Heart left ventricle (tissue), 16 donors: ENCODE measurements at places on chromosomes 2 and 18.

DNA sequence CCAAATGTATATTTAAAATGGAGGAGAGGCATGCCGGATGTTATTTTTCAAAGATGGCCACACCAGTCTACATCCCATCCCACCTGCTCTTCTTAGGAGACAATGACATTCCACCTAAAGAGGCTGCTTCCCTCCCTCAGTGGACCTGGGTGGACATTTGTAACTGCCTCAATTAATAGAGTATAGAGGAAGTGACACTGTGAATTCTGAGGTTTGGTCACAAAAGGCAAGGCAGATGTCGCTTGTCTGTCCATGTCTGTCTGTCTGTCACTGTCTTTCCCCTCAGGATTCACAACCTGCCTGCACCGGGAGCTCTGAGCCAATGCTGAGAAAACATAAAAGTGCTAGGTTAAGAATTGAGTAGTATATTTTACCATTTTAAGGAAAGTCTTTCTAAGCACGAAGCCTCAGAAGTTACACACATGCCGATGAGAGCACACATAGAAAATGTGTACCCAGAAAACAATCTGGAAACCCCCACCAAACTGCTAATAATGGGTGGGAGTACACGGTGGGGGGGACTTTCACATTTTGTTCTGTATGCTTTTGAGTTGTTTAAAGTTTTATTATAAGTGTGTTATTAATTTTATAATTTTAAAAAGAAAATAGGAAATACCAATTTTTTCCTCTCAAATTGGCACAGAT, 21.0 kb downstream of the MIB1 start:
- no peak overlapping the region for H3K27ac ChIP-seq
- H3K27me3 ChIP-seq: no peaks in the 10 kb centered on the region
- peaks cover 24% of the 10 kb centered on the region for H3K4me1 ChIP-seq
- H3K36me3 ChIP-seq: peaks cover 11% of the 10 kb centered on the region
- H3K4me3 ChIP-seq: no peak overlapping the region

DNA sequence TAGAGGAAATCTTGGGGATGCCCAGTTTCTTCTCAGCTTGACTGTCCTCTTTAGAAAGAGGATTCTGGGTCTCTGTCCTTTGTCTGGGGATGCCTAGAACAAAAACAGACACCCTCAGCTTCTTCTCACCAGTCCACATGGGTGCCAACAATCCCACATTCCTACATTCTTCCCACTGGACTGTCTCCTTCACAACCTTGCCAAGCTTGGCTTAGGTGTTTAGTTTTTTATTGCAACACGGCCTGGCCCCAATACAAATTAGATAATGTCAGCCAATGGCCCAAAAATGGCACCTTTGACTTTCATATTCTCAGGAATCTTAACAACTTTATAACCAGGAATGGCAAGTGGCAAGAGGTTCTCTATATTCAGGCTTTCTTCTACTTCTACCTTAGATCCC, 273.0 kb downstream of the RNF152 start:
- no peaks in the 10 kb centered on the region for H3K27me3 ChIP-seq
- H3K4me1 ChIP-seq: no peaks in the 10 kb centered on the region
- H3K27ac ChIP-seq: no peak overlapping the region
- no peaks in the 10 kb centered on the region for H3K36me3 ChIP-seq

GRCh38 chr2:44804406-44805265, 136.9 kb upstream of the SIX3 start:
- peaks cover 49% of the 10 kb centered on the region for H3K27me3 ChIP-seq
- no peak for DNase-seq
- no peaks in the 10 kb centered on the region for H3K36me3 ChIP-seq
- no peak overlapping the region for H3K4me3 ChIP-seq
- H3K4me1 ChIP-seq: peaks cover 6% of the 10 kb centered on the region

- no peaks in the 10 kb centered on the region for H3K27me3 ChIP-seq
- DNase-seq: no peak
- H3K36me3 ChIP-seq: no peaks in the 10 kb centered on the region
- H3K4me1 ChIP-seq: no peaks in the 10 kb centered on the region
Measured at GRCh38 chr2:61710711-61711110, 143.1 kb downstream of the FAM161A start.

GRCh38 chr2:74824679-74825078, 9.2 kb upstream of the HK2 start:
- no peaks in the 10 kb centered on the region for H3K4me1 ChIP-seq
- DNase-seq: no peak
- H3K36me3 ChIP-seq: no peaks in the 10 kb centered on the region
- no peaks in the 10 kb centered on the region for H3K27me3 ChIP-seq

DNA sequence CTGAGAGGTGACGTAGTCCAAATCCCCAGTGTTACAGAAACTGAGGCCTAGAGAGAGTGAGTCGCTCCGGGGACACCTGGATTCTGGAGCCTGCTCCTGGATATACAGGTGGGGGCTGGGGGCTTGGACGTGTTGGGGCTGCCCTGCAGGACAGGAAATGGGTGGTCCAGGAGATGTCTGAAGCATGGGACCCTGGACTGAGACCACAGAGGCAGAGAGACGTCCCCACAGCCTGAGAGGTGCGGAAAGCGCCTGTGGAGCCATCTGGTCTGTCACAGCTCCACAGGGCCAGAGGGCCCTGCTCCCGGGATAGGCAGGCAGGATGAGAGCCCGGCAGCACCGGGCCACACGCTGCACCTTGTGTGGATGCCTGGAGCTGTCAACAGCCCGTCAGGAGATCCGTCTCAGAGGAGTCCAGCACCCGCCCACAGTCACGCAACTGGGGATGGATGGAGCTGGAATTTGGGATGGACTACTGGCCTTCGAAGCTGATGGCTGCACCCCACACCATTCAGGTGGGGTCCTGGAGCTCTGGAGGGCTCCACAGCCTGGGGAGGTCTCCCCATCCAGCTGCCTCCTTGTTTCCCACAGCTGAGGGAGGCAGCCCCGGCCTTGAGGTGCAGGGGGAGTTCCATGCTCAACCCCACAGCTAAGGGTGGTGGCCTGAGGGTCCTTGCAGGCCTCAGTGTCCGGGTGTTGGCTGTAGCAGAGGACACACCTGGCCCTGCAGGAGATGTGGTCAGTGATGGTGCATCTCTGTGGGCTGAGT, 303.0 kb downstream of the NDUFA10 start:
- no peaks in the 10 kb centered on the region for H3K36me3 ChIP-seq
- H3K27ac ChIP-seq: no peak overlapping the region
- H3K4me3 ChIP-seq: no peak overlapping the region
- no peaks in the 10 kb centered on the region for H3K4me1 ChIP-seq
- DNase-seq: no peak

- no peaks in the 10 kb centered on the region for H3K27me3 ChIP-seq
- no peak overlapping the region for H3K4me3 ChIP-seq
- no peak for DNase-seq
- no peaks in the 10 kb centered on the region for H3K36me3 ChIP-seq
- no peak overlapping the region for H3K27ac ChIP-seq
Measured at GRCh38 chr18:27839141-27839540, 337.8 kb downstream of the CDH2 start.

DNA sequence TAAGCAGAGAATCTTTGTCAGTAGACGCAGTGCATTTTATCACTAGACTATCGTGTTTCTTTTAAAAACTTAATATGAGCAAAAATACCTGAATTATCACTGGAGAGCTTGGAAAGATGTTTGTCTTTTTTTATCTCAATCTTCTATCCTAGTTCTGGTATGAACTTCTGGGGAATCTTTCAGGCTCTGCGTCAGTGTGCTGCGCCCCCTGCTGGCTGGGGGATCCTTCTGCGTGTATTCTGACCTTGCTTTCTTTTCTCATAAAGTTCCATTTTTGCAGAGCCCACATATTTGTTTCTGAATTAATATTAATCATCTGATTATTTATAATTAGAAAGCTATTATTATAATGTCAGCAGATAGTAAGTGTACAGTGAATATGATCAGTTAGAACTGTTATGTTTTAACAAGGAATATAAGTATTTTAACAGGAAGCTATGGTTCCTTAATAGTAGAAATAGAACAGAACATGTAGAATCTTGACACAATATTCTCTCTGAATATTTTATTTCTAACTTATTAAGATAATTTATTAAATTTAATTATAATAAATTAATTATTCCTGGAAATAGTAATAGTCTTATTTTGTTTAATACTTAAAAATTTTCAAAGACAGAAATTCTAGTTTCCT, 945.0 kb upstream of the CRIM1 start:
- H3K4me1 ChIP-seq: no peaks in the 10 kb centered on the region
- no peaks in the 10 kb centered on the region for H3K36me3 ChIP-seq
- no peak overlapping the region for H3K27ac ChIP-seq
- H3K4me3 ChIP-seq: no peak overlapping the region
- DNase-seq: peak; percentile 67
- H3K27me3 ChIP-seq: no peaks in the 10 kb centered on the region

DNA sequence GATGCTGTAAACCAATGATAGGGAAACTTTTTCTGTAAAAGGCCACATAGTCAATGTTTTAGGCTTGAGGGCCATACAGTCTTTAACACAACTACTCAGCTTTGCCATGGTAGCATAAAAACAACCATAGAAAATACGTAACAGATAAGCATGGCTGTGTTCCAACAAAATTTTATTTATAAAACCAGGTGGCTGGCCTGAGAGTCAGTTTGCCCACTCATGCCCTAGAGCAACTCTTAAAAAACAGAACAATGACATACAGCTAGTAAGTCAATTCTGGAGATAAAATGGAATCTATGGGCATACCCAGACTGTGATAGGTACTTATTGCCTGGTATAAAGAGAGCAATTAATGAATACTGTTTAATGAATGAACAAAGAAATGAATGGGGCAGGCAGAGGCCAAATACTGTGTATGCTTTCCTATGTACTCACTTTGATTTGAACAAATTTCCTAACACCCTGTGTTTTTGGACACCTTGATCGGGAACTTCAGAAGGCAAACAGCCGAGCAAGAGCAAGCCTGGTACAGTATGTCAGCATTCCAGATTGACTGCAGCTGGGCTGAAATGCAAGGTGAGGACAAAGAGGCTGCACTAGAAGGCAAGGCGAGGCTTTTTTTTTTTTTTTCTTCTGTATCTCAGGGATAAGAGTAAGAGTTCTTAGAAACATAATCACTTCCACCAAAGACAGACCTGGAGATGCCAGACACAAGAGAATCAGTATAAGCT, 315.3 kb downstream of the CLIP4 start:
- peaks cover 3% of the 10 kb centered on the region for H3K27me3 ChIP-seq
- no peaks in the 10 kb centered on the region for H3K4me1 ChIP-seq
- H3K4me3 ChIP-seq: no peak overlapping the region
- H3K27ac ChIP-seq: no peak overlapping the region
- no peaks in the 10 kb centered on the region for H3K36me3 ChIP-seq

DNA sequence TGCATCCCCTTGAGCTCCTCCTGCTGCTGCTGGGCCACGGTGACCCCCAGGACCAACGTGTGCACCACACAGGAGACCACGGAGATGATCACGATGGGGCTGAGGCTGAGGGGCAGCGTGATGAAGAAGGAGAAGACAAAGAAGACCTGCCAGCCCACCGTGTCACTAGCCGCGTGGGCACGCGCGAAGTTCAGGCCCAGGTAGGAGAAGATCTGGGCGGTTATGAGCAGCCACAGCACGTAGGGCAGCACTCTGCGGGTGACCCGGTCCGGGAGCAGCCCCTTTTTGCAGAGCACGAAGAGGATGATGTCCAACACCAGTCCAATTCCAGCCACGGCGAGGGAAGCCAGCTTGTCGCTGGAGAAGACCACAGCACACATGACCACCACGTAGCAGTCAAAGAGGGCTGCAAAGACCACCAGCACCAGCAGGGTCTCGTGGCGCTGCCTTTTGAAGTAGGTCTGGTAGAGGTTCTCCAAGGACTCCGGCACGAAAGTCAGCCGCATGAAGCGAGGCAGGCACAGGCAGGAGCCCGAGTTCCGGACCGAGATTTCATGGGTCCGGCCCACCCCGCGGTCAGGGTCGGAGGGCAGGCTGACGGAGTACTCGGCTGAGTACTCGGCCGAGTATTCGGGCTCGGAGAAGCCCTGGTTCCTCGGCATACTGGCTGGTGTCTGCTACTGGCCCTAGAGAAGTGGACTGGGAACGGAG, 1.6 kb downstream of the ADCY3 start:
- H3K36me3 ChIP-seq: no peaks in the 10 kb centered on the region
- H3K27me3 ChIP-seq: no peaks in the 10 kb centered on the region
- DNase-seq: no peak
- no peaks in the 10 kb centered on the region for H3K4me1 ChIP-seq
- H3K27ac ChIP-seq: peak overlapping the region; percentile 76
- peak overlapping the region; percentile 50 for H3K4me3 ChIP-seq

DNA sequence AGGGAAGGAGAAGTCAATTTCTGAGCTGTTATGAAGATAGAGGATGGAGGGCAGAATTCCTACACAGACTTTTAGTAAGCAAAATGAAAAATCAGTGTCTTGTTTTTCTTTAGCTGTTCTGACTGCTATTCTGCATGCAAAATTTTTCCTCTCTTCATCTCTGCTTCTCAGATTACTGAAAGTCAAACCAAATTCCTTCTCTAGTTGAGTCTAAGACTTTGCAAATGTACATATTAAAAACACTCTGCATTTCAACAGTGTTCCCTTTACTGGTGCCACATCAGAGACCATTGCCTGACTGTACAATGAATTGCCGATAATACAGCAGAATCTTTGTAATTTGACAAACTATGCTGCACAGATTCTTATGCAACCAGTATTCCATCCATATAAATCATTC, 198.8 kb downstream of the EXOC6B start:
- no peaks in the 10 kb centered on the region for H3K4me1 ChIP-seq
- no peak for DNase-seq
- no peak overlapping the region for H3K27ac ChIP-seq
- no peaks in the 10 kb centered on the region for H3K36me3 ChIP-seq

DNA sequence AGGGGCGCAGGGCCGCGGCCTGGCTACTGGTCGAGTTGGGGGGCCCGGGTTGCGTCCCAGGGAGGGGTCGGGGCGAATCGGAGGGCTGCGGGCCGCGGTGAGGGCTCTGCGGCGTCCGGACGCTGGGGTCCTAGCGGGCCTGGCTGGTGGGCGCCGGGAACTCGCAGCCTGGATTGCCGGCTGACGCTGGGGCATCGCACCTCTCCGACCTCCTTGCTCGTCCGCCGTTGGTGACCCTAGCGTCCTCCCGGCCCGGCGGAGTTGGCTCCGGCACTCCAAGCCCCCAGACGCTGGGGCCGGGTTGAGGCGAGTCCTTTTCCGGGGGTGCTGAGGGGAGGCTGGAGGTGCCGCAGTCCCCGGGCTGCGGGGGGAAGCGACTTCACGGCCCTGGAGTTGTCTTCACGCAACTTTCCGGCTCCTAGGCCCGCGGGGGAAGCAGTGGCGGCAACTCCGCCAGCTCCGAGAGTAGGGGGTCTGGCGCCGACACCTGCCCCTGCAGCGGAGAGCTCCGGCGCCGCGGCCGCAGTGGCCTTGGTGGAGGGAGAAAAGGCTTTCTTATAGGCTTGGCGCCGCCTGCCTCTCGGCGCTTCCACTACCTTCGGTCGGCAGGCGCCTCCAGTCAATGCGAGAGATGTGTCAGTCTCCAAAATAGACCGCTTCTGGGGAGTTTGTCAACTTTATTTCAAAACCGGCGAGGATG, 70.3 kb downstream of the HAUS1 start:
- peak overlapping the region; percentile 93 for H3K4me3 ChIP-seq
- peak; percentile 33 for DNase-seq
- peaks cover 13% of the 10 kb centered on the region for H3K4me1 ChIP-seq
- no peaks in the 10 kb centered on the region for H3K36me3 ChIP-seq
- H3K27me3 ChIP-seq: no peaks in the 10 kb centered on the region

GRCh38 chr2:233597522-233597921, 19.9 kb upstream of the UGT1A8 start:
- H3K4me1 ChIP-seq: no peaks in the 10 kb centered on the region
- no peak overlapping the region for H3K27ac ChIP-seq
- H3K27me3 ChIP-seq: no peaks in the 10 kb centered on the region
- no peaks in the 10 kb centered on the region for H3K36me3 ChIP-seq
- no peak for DNase-seq
